ENCODE measurements at places on chromosomes 2 and 18.

DNA sequence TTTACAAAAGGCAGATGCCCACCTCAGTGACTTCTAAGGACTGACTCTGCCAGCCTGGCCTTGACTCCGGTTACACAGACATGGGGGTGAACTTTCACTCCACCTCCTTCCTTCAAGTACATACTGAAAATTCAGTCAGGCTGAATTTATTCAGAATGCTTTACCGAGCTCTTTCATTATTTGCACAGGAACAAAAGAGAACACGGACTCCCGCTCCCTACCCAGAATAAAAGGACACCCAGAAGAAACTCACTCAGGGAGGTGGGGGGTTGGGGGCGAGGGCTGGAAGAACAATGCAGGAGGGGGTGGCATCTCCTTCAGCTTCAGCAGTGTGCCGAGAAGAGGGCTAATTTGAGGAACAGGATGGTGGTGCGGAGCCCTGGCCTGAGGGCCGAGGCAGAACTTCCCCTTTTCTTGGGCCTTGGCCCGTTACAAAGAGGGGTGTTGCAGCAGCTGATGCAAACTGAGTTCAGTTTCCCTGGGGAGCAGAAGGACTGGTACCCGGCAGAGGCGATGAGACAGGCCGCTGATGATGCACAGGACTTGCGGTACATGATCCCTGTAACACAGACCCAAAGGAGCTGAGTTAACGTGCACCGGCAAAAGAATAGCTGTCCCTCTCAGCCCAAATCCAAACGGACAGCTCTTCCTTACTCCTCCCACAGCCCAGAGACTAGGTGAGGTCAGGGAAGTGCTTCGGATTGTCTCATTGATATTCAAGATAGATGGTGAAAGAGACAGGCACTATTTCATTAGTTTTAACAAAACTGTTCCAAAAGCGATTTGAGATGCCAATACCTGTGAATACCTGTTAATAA, 24.1 kb downstream of the LYPD1 start:
- DNase-seq, result no peak

- DNase-seq, result no peak
Observed at GRCh38 chr2:3038636-3039035, 339.0 kb downstream of the EIPR1 start.

DNA sequence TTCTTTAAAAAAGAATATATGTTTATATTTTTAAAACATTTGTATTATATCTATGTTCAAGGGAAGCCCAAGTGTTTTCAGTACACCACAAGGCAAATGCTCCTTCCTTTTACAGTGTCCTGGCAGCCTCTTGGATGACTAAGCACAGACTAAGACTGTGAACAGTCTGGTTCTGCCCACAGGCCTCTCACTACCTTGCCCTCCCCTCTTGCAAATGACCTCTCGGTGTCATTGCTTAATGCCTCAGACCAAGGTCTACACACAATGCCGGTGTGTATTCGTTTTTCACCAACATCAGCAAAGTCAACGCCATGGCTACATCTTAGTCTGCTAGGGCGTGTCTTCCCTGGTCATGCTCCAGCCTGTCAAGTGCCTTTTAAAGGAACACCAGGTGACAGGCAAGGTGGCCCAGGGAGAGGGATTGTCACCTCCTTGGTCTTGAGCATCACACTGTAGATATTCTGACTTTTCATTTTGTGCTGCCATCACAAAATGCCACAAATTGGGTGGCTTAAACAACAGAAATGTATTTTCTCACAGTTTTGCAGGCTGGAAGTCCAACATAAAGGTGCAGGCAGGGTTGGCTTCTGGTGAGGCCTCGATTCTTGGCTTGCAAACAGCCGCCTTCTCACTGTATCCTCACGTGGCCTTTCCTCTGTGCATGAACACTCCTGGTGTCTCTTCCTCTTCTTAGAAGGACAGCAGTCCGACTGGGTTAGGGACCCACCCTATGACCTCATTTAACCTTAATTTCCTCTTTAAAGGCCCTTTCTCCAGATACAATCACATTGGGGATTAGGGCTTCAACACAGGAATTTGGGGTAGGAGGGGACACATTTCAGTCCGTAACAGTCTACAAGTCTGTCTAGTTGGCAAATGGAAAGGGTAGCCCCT, 266.5 kb downstream of the KLHL29 start:
- no peak for DNase-seq

DNA sequence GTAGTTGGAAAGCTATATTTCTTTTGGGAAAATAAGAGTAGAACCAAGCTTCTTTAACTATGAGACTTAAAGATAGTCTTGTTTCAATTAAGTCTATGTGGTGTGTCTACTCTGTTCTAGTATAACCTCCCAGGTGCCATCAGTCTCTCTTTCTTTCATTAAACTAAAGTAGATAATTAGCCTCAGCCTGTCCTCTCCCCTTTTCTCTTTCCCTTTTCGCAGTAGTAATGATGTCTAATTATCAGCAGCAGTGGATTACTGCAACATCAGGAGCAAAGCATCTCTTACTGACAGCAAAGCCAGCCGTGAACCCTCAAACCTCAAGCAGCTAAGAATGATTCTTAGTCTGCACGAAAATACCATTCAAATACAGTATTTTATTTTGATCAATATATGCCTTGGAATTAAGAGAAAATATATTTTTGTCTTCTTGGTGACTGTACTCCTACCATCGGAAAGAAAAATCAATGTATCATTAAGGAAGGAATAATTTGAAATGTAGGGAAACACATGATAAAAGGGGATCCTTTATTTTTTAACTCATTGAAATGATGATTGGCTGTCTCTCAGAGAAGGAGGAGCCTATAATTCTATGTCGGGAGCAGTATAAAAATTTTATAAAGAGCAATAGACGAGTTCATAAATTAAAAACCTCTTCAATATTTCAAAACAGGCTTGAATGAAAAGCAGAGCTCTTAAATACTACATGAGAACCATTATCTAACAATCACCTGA, 4.5 kb downstream of the NOL4 start:
- peak; percentile 18 for DNase-seq

GRCh38 chr2:122384768-122385333, 629.4 kb downstream of the TSN start:
- DNase-seq, result peak; percentile 63

GRCh38 chr2:205868773-205869333, 186.6 kb downstream of the NRP2 start:
- no peak for DNase-seq

GRCh38 chr2:115739574-115739973, 1297.1 kb downstream of the DPP10 start:
- no peak for DNase-seq

- no peak for DNase-seq
Observed at GRCh38 chr2:64624862-64625261, 28.9 kb downstream of the SERTAD2 start.

DNA sequence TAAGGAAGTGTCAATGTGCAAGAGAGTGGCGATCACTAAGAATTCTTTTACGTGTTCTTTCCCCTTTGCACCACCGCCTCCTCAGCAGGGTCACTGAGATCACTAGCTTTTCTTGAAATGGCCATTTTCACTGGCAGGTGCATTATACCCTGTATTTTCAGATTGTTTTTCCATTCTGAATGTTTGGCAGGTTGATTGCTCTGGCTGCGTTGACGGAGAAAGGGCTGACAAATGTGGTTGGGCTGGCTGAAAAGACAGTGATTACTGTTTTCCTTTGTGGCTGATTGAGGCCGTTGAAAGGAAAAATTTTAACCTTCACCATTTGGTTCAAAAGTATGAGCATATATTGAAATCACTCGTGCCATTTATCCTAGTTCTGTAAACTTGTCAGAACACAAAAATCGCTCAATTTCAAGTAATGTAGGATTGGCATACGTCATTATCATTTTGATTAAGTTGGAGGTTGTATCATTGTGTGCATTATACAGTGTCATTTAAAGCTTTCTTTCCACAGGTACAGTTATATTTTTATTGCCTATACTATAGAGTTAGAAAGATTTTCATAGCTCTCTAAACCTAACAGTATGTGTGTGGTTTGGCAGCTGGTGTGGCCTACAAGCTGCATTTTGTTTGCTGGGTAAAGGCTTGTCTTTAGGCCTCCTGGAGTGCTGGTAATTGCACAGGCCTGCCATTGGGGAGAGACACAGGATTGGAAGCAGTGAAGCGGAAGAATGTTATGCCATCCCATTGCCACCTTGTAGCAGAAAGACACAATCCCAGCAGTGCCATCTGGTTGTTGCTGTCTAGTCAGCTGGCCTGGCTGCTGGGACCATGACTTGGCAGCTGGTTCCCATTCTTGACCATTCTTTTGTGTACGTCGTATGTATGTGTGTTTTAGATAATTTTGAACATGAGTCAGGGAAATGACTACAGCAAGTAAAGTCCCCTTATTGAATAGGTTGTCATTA, 36.7 kb downstream of the DYNC1I2 start:
- peak; percentile 18 for DNase-seq

DNA sequence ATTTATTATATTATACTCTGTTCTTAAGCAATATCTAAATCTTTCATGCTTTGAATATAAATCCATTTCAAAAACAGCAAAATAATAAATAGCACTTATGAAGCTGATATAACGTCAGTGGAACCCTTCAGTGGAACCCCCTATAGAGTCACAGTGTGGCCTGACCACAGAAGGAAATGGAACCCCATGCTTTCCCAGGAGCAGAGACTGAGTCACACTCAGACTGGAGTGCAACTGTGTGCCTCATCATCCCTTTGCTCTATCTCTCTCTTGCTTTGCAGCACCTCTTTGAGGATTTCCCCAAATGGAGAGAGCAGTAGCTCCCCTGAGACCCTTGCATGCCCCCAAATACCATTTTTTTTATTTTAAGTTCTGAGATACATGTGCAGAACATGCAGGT, 13.1 kb downstream of the NXPH2 start:
- DNase-seq, result no peak

DNA sequence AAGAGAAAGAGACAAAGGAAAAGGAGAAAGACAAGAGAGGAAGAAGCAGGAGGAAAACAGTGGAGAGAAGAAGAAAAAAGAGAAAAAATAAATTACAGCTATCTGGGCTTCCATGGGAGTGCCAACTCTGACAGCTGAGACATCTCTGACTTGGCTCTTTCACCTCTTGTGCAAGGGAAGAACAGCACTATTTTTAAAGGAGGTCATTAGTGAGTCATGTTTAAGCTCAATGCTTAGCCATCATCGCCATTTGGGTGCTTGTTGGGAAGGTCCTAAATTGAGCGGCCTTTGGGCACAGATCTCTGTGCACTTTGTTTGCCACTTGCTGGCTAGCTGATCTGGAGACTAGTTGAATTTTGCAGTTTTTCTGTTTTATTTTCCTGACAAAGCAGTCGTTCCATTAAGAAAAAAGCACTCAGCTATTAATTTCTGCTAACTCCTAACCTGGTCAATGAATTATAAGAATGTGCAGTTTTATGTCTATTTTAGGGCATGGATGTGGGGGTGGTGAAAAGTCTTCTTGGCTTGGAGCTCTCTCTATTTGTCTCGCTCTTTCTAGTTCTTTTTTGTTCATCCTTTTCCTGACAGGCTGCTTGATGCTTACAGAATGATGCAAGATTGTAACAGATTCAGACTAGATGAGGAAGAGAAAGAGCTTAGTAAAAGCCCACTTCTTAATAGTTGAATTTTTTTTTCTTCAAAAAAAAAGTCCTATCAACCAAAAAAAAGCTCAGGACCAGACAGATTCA, 231.5 kb downstream of the SLC8A1 start:
- DNase-seq, result no peak

GRCh38 chr2:177419274-177419673, 26.7 kb downstream of the AGPS start:
- DNase-seq, result no peak

- no peak for DNase-seq
Observed at GRCh38 chr2:238458651-238459050, 31.9 kb downstream of the ASB1 start.

GRCh38 chr2:169526451-169526850, 16.9 kb downstream of the KLHL41 start:
- no peak for DNase-seq

Data from NCI-H1436 treated with DMSO at 0.1 percent for 48 hours (cell line).